ENCODE measurements at places on chromosomes 4 and X.
A peak's percentile ranks its signal among the peaks of the same experiment; 100 is the strongest.

GRCh38 chr4:27154706-27155105 is 294.1 kb downstream of the STIM2 start:
- no peak for DNase-seq

DNA sequence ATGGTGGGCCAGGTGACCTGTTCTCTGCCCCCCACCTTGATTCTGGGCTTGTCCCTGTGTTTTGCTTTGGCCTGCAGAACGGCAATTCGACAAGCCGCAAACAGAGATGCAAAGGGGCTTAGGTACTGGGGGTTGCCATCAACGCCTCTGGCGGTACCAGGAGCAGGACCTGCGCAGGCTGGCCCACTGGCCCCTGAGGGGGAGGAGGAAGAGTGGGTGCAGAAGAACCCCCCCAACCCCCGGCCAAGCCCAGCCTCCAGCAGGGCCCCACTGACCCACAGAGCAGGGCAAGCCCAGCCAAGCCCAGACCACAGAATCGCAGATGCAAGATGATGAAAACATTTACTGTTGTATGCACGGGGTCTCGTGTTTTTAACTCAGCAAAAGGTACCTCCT is 89.4 kb downstream of the PPP2R2C start:
- DNase-seq, result no peak

DNA sequence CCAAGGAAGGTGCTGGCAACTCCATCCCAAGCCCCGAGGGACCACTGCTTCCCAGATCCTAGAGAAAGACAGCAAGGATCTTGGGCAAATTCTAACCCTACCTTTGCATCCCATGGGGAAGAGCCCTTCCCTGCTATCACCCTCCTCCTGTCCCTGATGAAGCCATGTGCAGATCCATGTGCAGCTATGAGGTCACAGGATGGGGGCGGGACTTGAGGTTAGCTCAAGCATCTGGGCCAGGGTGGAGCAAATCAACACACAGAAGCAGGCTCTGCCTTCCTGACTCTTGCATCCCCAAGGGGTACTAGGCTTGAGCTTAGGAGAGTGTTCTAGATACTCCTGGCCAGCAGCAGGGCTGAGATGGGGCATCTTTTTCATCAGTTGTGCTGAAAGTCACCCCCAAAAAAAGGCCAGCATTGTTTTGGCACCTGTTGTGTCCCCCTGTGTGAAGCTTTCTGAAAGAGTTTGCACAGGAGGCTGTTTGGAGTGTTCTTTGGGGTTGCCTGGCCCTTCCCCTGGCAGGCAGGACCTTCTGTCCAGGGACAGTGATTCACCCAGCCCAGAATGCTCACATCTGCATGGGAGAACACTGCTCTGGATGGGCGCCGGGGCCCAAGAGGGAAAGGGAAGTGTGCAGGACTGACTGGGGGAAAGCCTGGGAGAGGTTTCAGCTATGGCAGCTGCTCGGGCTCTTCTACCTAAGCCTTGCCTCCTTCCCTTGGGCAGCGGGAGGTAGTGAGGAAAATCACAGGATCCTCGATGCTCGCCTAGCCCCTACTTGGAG is 50.8 kb downstream of the PRPS1 start:
- peak; percentile 90 for DNase-seq

- no peak for DNase-seq
Observed at GRCh38 chr4:123037804-123038203, 115.4 kb upstream of the NUDT6 start.

- DNase-seq, result no peak
Observed at GRCh38 chrX:119093991-119094735, 21.4 kb downstream of the CT47C1 start.

DNA sequence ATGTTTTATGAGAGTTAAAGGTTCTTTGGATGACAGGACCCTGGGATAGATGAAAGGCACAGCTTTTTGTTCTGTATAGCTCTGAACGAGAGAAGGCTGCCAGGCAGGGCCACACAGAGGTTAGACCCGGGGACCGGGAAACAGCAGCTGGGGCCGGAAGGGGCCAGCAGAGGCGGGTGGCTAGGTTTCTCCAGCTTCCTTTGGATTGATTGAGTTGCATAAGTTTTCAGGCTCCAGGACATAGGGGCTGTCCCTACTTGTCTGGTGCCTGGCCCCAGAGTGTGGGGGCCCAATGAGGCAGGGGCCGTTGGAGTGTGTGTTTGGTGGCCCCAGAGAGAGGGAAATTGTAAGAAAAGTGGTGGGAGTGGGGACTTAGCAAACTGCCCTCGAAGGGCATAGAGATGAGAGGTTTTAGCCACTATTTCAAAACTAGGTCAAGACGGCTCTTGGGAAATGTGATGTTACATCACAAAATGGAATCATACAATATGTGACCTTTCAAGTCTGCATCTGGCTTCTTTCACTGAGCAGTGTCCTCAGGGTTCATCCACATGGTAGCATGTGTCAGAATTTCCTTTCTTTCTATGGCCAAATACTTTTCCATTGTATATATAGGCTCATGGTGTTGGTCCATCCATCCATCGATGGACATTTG is 3.7 kb downstream of the ZFP92 start:
- no peak for DNase-seq

GRCh38 chrX:118745570-118745969 is 18.2 kb downstream of the IL13RA1 start:
- no peak for DNase-seq

DNA sequence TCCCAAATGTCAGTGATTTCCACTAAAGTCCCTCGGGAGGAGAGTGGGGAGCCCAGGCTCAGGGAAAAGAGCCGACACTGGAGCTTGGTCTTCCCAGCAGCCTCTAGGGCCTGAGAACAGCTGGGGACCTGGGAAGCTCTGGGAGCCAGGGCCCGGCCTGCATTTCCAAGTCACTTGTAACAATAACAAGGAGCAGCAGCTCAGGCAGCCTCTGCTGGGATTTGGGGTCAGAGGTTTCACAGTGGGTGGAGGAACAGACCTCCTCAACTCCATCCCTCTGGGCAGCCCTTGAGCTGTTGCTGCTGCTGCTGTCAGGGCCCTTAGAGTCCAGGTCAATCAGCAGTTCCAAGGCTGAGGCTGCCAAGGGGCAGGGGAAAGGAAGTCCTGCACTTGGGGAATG is 11.1 kb downstream of the STARD8 start:
- no peak for DNase-seq

GRCh38 chr4:109040441-109040840 is 262.0 kb downstream of the COL25A1 start:
- DNase-seq, result no peak

GRCh38 chrX:2933125-2933900 is 4.2 kb upstream of the ARSD start:
- no peak for DNase-seq

DNA sequence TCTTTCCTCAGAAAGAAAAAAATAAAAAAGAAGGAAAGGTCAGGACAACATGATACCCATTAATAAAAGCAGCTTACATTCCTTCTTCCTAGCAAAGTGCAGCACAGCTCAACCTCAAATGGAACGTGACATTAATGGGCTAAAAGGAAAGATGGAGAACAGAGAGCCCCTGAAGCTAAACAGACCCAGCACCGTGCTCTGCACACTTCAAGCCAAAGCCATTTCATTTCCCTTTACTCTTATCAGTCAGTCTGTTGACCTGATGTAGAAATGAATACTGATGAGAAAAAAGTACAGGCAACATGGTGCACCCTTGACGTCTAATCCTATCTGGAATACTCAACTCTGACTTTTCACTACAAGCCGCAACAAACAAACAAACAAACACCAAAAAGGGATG is 57.7 kb upstream of the EDNRA start:
- DNase-seq, result no peak

DNA sequence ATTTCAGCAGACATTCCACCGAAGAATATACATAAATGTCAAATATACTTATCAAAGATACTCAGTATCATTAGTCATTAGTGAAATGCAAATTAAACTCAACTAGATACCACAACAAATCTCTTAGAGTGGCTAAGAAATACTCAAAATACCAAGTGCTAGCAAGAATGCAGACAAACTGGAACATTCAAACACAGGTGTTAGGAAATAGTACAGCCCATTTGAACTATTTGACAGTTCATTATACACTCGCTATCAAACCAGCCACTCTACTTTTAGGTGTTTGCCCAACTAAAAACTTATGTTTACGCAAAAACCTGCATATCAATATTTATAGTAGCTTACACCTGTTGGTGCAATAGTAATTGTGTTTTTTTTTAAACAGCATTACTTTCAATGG is 8.8 kb downstream of the ADAM29 start:
- no peak for DNase-seq

DNA sequence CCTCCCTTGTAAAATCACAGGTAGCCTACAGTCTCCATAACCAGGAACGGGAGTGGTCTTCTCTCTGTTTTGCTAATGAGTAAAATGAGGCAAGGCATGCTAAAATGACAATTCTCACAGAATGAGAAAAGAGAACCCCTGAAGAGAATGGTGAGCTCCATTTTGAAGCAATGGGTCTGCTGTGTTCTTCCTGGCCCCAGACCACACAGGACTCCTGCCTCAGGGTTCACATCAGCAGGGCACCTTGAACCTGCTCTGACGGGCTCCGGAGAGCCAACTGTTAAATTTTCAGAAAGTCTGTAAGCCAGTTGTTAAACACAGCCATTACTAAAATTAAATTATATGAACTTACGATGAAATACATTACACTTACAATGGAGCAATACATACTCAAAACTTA is 32.1 kb upstream of the RBM47 start:
- DNase-seq, result no peak

DNA sequence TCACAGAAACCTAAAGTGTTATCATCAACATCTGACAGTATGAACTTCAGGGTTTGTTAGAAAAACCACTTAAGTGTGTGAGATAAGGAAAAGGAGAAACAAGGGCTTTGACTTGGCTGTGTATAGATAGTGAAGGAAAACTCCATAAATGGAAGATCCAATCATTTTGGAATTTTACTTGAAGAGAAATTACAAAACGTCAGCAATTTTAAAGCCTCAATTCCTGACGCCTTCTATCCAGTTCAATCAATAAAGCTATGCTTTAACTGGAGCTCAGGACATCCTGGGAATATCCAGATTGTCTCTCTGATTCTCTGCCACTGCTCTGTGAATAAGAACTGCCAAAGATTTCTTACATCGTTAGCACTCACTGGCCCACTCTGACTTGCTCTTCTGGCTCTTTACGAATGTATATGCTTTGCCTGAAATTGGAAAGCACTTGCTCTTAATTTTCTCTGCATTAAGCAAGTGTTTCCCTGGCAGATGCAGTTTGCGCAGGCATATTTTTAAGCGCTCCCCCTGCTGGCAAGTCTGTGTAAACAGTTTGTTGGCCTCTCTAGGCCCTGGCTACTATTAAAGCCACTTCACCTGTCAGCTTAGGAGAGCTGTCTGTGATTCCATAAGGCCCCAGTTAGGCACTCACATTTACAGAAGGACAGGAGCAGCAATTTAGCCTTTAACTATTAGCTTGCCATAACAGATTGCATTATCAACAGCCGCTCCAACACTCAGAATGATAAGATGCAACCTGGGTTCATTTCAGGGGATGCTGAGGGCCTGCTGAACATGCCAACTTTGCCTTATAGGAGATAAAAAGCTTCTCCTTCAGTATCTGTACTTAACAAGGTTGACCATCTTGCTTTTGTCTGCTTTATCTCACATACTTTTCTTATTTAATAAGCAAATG is 251.4 kb upstream of the DDX53 start:
- DNase-seq, result no peak

- DNase-seq, result no peak
Observed at GRCh38 chr4:113289766-113290165, 240.3 kb downstream of the ANK2 start.

GRCh38 chr4:23297327-23297726 is 592.5 kb downstream of the PPARGC1A start:
- DNase-seq, result no peak

GRCh38 chr4:54658252-54659093 is 716 bp downstream of the KIT start:
- DNase-seq, result peak; percentile 71

DNA sequence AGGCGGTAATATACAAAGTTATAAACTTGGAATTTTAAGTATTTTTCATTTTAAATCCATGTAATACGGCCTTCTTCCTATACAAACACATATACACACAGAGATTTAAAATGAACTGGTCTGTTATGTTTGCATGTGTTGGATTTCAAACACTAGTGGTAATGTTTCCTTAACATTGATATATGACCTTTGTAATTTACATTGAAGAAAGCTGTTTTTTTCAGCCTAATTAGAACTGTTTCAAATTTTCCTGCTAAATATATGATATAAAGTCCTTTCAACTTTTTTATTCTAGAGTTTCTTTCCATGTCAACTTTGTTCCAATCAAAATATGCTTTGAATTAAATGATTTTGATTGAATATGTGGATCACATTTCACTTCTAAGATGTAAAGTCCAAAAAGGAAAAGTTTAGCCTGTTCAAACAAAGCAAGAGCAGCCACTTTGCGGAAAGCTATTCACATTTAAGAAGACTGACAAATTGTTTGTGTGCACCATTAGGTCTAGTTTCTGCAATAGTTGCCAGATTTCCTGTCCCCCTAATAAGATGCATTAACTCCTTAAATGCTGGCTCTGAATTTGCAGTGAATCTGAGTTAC is 226.0 kb upstream of the MAB21L2 start:
- no peak for DNase-seq

DNA sequence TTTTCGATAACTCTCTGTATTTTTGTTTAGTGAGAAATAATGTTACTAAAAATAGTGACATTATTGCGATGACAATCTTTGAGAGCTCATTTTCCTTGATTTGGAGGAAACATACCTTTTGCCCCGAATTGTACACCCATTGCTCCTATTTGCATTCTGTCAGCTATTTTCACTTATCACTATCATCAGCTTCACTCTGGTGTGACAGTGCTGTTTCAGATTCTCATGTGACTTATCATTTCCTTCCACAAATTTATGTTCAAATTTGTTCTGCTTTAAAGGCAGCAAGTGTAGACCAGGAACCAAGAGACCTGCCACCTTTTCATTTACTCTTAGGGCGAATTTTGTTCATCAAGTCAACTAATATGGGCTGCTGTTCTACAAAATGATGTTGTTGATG is 179.4 kb downstream of the RBM46 start:
- DNase-seq, result no peak

DNA sequence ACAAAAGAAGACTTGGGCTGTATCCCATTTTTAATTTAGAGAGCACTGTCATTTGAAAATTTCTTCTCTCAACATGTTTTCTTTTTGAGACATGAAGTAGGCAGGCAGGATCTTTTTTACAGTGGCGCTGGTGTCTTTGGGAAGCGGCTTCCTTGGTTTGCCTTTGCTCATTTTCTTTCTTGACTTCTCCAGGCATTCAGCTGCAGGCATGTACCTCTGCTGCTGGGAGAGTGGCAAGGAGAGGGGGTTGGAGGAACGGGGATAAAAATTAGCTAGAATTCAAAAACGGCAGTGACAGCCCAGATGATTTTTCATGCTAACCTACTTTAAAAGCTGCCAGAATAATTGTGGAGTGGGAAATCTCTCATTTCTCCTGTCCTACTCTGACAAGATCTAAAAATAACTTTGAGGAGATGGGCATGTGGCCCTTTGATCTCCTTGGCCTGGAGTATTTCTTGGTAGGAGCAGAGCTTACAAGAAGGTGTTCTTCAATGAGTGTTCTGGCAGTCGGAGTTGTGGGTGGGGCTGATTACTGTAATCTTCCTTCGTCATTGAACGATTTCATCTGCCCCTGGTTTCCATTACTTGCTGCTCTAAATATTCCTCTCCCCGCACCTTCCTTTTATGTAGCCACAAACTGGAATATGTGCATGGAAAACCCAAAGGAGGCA is 54.8 kb downstream of the TBL1X start:
- DNase-seq, result no peak

Measured in ascending aorta (tissue), 2 donors.